ENCODE measurements at places on chromosomes 6 and 20.
A peak's percentile ranks its signal among the peaks of the same experiment; 100 is the strongest.

- no peak for DNase-seq
Measured at GRCh38 chr20:38893056-38893564, 33.1 kb upstream of the FAM83D start.

DNA sequence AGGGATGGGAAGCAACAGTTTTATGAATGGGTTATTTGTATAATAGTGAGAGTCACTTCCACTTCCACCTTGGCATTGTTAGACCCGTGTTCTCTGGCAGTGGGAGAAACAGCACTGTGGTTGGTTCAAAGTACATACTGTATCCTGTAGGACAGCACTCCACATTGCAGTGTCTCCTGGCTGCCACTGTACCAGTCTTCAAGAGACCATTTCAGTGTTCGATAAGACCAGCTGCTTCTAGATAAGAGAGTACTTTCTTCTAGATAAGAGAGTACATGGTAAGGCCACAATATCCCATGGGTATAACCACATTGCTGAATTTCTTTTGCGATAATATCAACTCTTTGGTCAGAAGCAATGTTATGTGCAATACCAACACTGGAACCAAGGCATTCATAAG, 28.8 kb downstream of the FITM2 start:
- DNase-seq, result no peak

DNA sequence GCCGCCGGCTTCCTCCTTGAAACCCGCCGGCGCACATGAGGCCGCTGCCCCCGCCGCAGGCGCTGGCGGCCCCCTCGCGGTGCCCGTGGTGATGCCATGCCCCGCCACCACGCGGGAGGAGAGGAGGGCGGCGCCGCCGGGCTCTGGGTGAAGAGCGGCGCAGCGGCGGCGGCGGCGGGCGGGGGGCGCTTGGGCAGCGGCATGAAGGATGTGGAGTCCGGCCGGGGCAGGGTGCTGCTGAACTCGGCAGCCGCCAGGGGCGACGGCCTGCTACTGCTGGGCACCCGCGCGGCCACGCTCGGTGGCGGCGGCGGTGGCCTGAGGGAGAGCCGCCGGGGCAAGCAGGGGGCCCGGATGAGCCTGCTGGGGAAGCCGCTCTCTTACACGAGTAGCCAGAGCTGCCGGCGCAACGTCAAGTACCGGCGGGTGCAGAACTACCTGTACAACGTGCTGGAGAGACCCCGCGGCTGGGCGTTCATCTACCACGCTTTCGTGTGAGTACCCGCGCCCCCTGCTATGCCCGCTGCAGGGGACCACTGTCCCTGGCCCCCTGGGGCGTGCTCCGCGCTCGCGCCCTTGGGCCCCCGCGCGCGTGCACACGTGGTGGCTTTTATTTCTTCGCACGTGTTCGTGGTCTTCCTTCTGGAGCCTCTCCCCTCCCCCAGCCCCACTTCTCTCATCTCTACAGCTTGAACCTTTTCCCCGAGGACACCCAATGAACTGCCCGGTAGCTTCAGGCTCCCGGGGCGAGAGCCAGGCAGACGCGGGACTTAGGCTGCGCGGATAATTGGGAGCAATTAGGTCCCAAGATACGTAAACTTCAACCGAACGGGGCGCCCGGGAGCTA, 453 bp downstream of the KCNQ5 start:
- DNase-seq, result peak; percentile 25

GRCh38 chr6:90860822-90861601, 274.1 kb upstream of the MAP3K7 start:
- DNase-seq, result no peak

- DNase-seq, result no peak
Measured at GRCh38 chr6:108736002-108736361, 112.2 kb upstream of the ARMC2 start.

GRCh38 chr6:75331151-75331550, 46.6 kb upstream of the TMEM30A start:
- no peak for DNase-seq

DNA sequence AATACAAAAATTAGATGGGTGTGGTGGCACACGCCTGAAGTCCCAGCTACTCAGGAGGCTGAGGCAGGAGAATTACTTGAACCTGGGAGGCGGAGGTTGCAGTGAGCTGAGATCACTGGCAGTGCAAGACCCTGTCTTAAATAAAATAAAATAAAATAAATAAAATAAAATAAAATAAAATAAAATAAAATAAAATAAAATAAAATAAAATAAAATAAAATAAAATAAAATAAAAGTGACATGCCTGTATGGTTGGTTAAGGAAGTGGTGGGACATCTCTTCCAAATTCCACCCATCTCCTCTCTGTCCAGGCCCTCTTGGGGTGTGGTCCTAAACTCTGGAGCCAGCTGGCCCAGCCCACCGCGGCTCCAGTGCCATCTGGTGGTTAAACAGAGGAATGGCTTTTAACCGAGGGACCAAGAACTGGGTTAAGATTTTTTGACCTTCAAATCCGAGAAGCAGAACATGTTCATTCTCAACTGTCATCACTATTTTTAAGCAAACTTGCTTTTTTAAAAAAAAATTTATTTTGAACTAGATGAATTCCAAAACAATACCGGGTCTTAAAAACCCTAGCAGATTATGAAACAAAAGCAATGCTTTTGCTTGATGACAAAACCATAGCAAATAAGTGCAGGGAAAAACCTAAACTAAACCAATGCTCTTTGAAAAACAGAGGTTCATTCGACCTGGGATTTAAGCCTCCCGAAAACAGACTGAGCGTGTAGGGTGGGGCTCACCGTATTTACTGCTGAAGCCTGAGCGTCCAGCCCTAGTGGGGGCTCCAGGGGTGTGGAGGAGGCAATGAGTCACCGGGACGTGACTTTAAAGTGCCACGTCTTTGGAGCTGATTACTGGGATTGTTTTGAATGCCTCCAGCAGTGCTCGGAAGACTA, 68.8 kb downstream of the CDC5L start:
- DNase-seq, result peak; percentile 31

DNA sequence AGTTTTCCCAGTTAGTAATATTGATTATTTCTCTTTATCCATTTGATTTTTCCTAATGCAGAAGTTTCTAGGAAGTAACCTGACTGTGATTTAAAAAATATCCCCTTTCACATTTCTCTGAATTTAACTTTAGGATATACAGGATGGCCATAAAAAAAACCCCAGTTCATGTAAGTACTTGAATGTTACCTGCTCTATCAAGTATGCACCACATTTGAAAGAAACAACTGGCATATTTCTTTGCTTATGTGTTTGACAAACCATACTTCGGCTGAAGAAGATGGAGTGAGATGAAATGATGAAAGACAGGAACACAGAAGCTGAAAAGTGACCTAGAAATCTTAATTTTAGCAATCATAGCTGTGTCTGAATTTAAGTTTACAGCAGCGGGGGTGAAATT, 374.0 kb upstream of the NOX3 start:
- no peak for DNase-seq

DNA sequence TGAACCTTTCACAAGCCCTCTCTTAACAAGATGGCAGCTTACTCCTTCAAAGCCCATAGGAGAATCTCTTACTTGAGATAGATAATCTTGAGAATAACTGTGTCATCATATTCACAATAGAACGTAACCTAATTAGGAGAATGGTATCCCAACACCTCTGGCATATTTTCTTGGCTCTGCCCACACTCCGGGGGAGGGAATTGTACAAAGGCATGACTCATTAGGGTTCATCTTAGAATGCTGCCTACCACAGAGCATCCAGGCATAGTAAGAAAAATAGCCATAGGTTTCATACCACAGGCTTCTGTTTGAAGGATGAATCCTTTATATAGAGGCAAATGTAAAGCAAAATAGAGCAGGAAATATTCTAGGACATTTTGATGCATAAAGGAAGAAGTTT, 1100.6 kb upstream of the CITED2 start:
- DNase-seq, result no peak

DNA sequence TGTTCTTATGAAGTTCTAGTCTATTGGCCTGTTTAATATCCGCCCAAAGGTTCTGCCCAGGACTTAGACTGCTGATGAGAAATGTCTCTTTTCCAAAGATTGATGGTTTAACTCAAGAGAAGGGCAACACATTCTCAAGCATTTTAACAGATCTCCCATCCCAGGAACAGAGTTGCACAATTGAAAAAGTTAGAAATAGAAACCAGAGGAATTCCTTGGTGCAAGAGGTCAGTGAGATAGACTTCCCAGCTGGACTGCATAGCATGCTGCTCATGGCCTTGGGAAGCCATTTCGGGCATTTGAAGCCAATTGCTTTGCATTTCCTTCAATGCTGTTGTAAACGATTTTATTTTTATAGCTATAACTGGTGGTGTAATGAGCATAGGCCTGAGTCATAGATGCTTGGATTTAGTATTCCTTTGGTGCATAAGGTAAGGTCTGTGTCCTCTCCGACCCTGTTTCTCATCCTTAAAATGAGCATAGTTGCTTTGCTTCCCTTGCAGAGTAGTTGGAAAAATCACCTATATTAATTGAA, 292.2 kb upstream of the JAG1 start:
- DNase-seq, result no peak

All from stimulated activated CD4-positive, alpha-beta T cell treated with anti-CD3 and anti-CD28 coated beads, Interleukin-12 subunit alpha, Interleukin-12 subunit beta, amount 100 ng/mL, for 48 hours (primary cell).